ENCODE measurements at places on chromosomes 13 and 19. TPM values are rescaled to one million over a fixed set of nuclear protein-coding genes. Genes with fewer than 3 reads are reported as not detected.
A peak's percentile ranks its signal among the peaks of the same experiment; 100 is the strongest.

Gene ZNF264
- 15.5 TPM for total RNA-seq

Gene GPR4
- 0.14 TPM for total RNA-seq

Gene DENND1C
- total RNA-seq: not detected

Gene IGFL1
- not detected for total RNA-seq

Gene FPR1
- total RNA-seq: not detected

DNA sequence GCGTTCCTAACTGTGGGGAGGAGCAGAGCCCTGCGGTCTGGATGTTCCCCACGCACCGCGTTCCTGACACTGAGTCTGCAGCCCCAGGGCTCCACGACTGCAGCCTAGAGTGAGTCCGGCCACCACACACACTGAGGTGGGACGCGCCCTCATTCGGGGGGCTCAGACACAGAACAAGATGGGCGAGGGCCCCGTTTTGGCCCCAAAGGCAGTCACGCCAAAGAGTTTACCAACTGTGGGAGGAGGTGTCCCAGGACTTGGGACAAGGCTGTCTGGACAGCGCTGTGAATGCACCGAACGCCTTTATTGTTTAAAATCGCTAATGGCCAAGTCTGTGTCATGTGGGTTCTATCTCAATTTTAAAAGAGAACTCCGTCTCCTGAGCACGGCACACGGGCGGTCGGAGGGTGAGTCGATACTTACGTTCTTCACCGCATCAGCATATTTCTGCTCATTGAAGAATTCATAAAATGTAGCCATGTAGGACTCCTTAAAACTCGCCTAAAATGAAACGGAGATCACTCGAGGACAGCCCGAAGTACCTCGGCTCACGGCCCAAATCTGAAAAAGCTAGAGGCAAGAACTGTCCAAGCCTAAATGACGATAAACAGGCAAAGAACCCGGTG is 35.2 kb upstream of the C13orf46 start:
- no peak for DNase-seq

GRCh38 chr19:16293118-16294091 is 31.2 kb upstream of the KLF2 start:
- DNase-seq: peak; percentile 77

- DNase-seq: peak; percentile 81
These were observed 38.7 kb upstream of the KLF2 start for GRCh38 chr19:16285769-16286498.

DNA sequence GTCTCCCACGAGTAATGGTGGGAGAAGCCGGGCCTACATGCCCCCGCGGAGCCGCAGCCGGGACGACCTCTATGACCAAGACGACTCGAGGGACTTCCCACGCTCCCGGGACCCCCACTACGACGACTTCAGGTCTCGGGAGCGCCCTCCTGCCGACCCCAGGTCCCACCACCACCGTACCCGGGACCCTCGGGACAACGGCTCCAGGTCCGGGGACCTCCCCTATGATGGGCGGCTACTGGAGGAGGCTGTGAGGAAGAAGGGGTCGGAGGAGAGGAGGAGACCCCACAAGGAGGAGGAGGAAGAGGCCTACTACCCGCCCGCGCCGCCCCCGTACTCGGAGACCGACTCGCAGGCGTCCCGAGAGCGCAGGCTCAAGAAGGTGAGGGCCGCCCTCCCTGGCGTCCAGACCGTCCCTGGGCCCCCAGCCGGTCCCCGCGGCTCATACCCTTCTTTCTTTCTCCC is 1.4 kb upstream of the USF2 start:
- peak; percentile 60 for DNase-seq

- DNase-seq: no peak
These were observed 115.6 kb downstream of the SLC7A1 start for GRCh38 chr13:29479716-29480492.

All from SJCRH30 (cell line).